ENCODE measurements at places on chromosomes 2 and 18.

GRCh38 chr2:172395503-172395902, 31.9 kb upstream of the ITGA6 start:
- no peak for DNase-seq

GRCh38 chr2:147688242-147688641, 156.6 kb upstream of the ACVR2A start:
- DNase-seq: no peak

- no peak for DNase-seq
Measured at GRCh38 chr18:50706651-50707050, 113.2 kb downstream of the MRO start.

DNA sequence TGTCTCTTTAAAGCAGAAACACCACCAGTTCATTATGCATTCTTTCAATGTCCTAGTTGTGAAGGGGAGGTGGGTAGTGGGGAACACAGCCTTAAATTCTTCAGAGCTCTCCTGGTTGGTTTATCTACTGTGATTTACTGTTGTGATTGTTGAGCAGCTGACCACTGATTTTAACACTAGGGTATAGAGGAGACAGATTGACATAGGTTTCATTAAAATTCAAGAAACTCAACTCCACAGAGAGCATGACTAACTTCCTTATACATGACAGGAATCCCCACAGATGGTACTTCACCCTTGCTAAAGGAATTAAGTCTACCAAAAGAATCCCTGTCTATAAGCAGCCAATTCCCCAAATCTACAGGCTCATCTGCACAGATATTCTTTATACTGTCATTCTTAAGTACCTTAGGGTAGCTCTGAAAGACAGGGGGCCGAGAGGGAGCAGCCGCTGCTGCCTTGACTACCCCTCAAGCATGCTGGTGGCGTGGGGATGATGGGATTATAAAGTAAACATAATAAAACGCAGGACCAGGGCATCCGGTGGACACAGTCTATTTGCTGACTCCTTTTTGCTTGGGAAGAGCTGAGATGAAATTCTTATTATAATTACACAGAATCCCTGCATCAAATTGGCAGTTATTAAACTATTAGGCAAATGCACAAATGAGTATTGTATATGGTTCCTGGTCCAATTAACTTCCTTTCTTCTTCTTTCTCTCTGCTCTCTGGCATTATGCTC, 1377.6 kb upstream of the PIK3C3 start:
- no peak for DNase-seq

GRCh38 chr2:60429681-60430080, 123.8 kb downstream of the BCL11A start:
- DNase-seq: no peak

DNA sequence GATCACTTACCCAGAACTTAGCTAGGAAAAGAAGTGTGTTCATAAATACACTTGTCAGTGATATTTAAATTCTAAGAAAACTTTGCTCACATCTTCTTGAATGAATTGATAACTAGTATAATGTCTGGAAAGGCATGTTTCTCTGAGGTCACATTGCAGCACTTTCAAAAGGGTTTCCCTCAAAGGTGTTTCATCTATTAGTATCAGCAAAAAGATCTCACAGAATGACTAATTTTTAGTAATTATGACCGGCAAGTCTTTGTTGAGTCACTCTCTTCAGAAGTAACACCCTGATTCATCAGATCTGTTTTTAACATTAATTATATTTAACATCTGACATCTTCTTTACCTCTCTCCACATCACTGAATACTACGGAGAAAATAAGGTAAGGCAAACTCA, 222.3 kb downstream of the IKZF2 start:
- DNase-seq: no peak

DNA sequence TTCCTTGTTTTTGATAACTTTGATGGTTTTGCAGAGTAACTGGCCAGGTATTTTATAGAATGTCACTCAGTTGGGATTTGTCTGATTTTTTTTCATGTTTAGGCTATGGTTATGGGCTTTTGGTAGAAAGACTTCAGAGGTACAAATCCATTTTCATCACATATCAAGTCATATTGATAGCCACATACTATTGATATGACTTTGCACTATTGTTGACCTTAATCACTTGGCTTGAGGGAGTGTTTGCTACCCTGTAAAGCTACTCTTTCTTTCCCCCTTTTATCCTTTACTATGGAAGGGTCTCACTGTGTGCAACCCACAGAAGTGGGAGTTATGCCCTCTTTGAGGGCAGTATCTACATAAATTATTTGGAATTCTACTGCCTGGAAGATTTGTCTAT, 109.8 kb downstream of the BABAM2 start:
- no peak for DNase-seq

GRCh38 chr2:13819896-13820295, 812.6 kb upstream of the LRATD1 start:
- no peak for DNase-seq

DNA sequence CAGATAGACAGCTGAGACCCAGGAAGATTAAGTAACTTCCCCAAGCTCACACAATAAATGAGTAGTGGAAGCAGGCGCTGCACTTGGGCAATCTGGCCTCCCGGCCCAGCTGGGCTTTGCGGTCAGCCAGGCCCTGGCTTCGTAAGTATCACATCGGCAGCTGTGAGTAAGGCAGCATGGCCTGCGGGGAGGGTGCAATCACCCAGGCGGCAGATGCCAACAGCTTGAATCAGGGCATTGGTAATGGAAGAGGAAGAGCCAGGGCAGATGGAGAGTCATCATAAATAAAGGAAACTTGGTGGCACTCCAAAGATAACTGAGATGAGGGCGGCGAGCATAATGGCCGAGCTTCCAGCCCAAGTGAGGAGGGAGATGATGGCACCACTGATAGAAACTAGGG, 217.9 kb upstream of the PID1 start:
- no peak for DNase-seq

DNA sequence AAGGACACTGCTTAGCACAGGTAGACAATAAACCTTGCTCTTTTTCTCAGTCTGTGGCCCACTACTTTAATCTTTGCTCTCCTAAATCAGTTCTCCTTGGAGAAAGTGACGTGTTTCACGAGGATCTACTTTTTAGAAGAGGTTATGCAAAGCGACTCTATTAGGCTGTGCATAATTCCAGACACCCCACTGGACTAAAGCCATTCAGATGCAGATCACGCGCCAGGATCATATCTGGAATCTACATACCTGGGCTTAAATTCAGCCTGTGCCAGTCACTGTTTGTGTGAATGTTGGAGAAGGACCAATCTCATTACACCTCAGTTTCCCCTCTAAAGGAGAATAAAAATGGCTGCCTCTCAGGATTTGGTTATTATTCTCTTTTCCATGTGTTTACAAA, 413.0 kb upstream of the MYT1L start:
- DNase-seq: no peak

GRCh38 chr18:36419900-36420531, 122.5 kb downstream of the FHOD3 start:
- DNase-seq: no peak

- no peak for DNase-seq
Measured at GRCh38 chr18:9135912-9136314, 668 bp upstream of the ANKRD12 start.

GRCh38 chr2:147097747-147098146, 747.1 kb upstream of the ACVR2A start:
- no peak for DNase-seq

- no peak for DNase-seq
Measured at GRCh38 chr18:21489119-21489750, 111.3 kb downstream of the ESCO1 start.

- no peak for DNase-seq
Measured at GRCh38 chr2:207716056-207716455, 4.6 kb downstream of the CCNYL1 start.

- DNase-seq: no peak
Measured at GRCh38 chr2:20071397-20072383, 20.3 kb upstream of the LAPTM4A start.
